ENCODE measurements at places on chromosomes 16 and 17.
A peak's percentile ranks its signal among the peaks of the same experiment; 100 is the strongest.

GRCh38 chr17:73323409-73324159, 11.8 kb upstream of the CDC42EP4 start:
- no peak for DNase-seq

GRCh38 chr17:72717676-72718075, 374.8 kb downstream of the SLC39A11 start:
- no peak for DNase-seq

DNA sequence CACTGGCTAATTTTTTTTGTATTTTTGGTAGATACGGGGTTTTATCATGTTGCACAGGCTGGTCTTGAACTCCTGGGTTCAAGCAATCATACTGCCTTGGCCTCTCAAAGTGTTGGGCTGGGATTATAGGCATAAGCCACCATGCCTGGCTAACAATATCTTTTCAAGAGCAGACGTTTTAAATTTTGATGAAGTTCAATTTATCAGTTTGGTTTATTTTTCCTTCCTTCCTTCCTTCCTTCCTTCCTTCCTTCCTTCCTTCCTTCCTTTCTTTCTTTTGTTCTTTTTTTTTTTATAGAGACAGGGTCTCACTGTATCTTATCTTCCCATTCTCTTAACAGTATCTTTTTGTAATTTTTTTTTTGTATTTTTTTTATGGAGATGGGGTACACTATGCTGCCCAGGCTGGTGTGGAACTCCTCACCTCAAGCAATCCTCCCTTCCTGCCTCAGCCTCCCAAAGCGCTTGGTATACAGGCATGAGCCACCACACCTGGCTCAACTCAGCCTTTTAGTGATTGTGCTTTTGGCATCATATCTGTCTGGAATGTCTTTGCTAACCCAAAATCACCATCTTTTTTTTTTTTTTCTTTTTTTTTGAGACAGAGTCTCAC, 13.6 kb upstream of the GIP start:
- no peak for DNase-seq

GRCh38 chr16:85437166-85438052, 175.7 kb upstream of the GSE1 start:
- DNase-seq: peak; percentile 60

Measured in muscle of arm (tissue), 14 donors.